Activated CD8-positive, alpha-beta T cell treated with anti-CD3 and anti-CD28 coated beads, Interleukin-2, amount 10 ng/mL, durations not matched to agents 7 days and 5 days (primary cell): ENCODE measurements at places on chromosomes 6 and 20. TPM values are rescaled to one million over a fixed set of nuclear protein-coding genes. Genes with fewer than 3 reads are reported as not detected.

ANKRD66 gene
- not detected for total RNA-seq

SNX5 gene
- total RNA-seq, result 168 TPM

RNF182 gene
- total RNA-seq, result not detected

RAET1G gene
- total RNA-seq, result not detected

CALHM6 gene
- 19.3 TPM for total RNA-seq

PKIB gene
- total RNA-seq, result 0.44 TPM

AIF1 gene
- total RNA-seq, result 177 TPM

PNPLA1 gene
- total RNA-seq, result not detected

CDC5L gene
- 22.6 TPM for total RNA-seq

PGBD1 gene
- 3.6 TPM for total RNA-seq

NECAB3 gene
- total RNA-seq, result 38.2 TPM

CTCFL gene
- not detected for total RNA-seq

DNAH8 gene
- total RNA-seq, result not detected

PI16 gene
- not detected for total RNA-seq

POPDC3 gene
- not detected for total RNA-seq

KCNB1 gene
- total RNA-seq, result not detected

SNX9 gene
- 9.2 TPM for total RNA-seq

ADIG gene
- not detected for total RNA-seq

RFX6 gene
- not detected for total RNA-seq

DHX35 gene
- total RNA-seq, result 11.1 TPM
